HFF-Myc (cell line): ENCODE measurements at places on chromosomes 3 and 15.

- no peak for DNase-seq
Measured at GRCh38 chr15:39125904-39126303, 455.0 kb upstream of the THBS1 start.

DNA sequence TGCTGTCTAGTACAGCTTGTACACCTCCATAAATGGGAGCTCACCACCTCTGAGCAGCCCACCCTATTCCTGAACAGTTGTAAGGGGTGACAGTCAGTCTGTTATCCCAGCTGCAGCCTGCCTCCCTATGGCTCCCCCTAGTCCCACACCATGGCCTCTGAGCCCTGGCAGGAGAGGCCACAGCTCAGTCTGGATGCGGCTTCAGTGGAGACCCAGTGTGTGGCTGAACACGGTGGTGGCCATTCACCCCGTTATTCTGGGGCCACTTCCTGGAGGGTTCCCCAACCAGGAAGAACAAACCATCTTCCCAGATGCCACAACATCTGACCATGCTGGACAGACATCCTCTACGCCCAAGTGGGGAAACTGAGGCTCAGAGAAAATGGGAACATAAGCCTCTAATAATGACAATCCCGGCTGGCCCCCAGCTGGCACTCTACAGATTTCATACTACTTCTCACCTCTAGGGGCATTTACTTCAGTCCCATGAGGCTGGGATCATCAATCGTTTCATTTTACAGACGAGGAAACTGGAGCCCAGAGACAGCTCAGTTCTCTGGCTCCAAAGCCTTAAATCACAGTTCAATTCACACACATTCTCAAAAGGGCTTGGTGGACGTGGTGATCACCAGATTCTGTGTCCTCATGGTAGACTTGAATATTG, 9.2 kb upstream of the GRIP2 start:
- DNase-seq = no peak

DNA sequence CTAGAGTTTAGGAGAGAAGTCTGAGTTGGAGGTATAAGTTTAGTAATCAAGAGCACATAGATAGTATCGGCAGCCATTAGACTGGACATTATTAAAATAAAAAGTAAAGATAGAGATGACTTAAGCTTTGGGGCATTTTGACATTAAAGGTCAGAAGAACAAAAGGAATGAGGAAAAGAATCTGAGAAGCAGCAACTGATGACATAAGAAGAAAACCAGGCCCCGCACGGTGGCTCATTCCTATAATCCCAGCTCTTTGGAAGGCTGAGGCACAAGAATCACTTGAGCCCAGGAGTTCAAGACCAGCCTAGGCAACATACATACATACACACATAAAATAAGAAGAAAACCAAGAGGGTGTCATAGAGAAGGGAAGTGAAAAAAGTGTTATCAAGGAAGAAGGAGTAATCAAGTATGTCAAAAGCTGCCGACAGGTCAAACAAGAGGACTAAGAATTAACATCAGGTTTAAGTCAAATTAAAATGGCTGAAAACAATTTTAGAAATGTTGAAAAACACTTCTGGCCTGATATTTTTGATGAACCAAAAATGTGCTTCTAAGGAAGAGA, 38.9 kb downstream of the ACAP2 start:
- DNase-seq = no peak

GRCh38 chr15:98412852-98413251, 235.5 kb upstream of the IGF1R start:
- no peak for DNase-seq

DNA sequence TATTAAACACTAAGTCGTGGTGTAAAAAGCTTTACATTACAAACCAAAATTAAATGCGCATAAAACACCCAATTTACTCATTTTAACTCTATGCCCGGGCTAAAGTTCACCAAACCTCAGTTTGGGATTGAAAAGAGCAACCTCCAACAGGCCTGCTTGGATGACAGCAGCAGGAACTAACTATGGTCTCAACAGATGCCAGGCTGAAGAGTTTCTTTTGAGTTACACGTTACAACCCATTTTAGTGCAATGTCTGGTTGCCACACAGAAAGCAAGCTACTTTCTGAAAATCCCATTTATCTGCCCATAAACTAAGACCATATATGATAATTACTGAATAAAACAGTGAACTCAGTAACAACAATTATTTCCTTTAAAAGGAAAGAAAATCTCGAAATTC, 2.2 kb downstream of the SATB1 start:
- no peak for DNase-seq

DNA sequence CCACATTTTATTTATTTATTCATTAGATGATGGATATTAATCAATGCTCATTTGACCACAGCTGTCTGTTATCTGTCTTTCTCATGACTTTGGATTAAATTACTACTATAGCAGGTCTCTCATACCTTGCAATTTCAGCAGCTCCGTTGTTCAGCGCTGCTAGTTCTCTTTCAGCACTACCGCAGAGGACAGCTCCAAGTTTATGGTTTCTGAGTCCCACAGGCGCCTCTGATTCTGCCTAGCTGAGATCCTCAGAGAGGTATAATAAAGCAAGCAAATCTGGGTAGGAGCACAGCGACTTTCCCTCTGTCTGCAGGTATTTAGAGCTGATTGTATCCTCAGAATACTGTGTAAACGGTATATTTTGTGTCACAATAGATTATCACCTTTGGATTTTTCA, 204.9 kb downstream of the CNTN4 start:
- DNase-seq = no peak

- no peak for DNase-seq
Measured at GRCh38 chr3:135352213-135352612, 557.2 kb downstream of the EPHB1 start.

- DNase-seq = no peak
Measured at GRCh38 chr3:54882129-54882833, 45.6 kb downstream of the LRTM1 start.

DNA sequence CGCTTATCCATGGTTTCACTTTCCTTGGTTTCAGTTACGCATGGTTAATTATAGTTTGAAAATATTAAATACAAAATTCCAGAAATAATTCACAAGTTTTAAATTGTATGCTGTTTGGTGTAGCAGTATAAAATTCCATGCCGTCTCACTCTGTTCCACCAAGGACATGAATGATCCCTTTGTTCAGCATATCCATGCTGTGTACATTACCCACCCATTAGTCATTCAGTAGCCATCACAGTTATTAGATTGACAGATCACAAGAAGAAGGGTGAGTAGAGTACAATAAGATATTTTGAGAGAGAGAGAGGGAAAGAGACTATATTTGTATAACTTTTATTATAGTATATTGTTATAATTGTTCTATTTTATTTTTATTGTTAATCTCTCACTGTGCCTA, 535.5 kb downstream of the SQOR start:
- no peak for DNase-seq

GRCh38 chr15:64337761-64338160, 18.2 kb downstream of the CSNK1G1 start:
- no peak for DNase-seq
